ENCODE measurements at places on chromosomes 4 and X. TPM values are rescaled to one million over a fixed set of nuclear protein-coding genes. Genes with fewer than 3 reads are reported as not detected.
A peak's percentile ranks its signal among the peaks of the same experiment; 100 is the strongest.

The OFD1 gene
- 42.8 TPM for polyA plus RNA-seq

GRCh38 chr4:79311279-79311678 is 14.6 kb downstream of the NAA11 start:
- DNase-seq: no peak
- no peaks in the 10 kb centered on the region for H3K4me1 ChIP-seq
- no peaks in the 10 kb centered on the region for H3K27me3 ChIP-seq
- no peaks in the 10 kb centered on the region for H3K36me3 ChIP-seq
- no peak overlapping the region for H3K27ac ChIP-seq
- no peak overlapping the region for H3K4me3 ChIP-seq

The PAGE1 gene
- not detected for polyA plus RNA-seq

The ARSD gene
- polyA plus RNA-seq: 34.1 TPM

The ALAS2 gene
- 15.6 TPM for polyA plus RNA-seq

DNA sequence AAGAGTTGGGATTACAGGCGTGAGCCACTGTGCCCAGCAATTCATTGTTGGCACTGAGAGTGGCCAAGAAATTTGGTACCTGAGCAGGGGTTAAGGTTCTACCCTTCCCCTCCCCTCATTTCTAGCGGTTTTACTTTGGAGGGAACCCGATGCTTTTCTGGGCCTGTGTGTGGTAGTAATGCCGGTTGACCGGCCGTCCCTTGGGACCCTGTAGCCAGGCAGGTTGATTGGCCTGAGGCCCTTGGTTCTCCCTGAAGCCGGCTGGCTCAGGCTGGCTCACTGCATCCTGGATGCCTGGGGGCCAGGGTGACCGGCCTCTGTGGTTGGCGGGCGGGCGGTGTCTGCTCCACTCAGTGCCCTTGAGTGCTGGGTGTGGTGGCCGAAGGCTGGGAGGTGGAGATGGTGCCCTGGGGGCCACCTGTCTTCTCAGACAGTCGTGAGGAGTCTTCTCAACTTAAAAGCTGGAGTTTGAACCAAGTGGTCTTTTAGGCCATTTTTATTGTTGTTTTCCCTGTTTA is 45.6 kb downstream of the RGS12 start:
- no peaks in the 10 kb centered on the region for H3K4me1 ChIP-seq
- peaks cover 1% of the 10 kb centered on the region for H3K36me3 ChIP-seq
- H3K27ac ChIP-seq: no peak overlapping the region
- no peak for DNase-seq
- no peak overlapping the region for H3K4me3 ChIP-seq

GRCh38 chr4:188879598-188879997 is 740.4 kb downstream of the TRIML1 start:
- DNase-seq: no peak
- no peaks in the 10 kb centered on the region for H3K36me3 ChIP-seq
- H3K4me1 ChIP-seq: no peaks in the 10 kb centered on the region

The FRYL gene
- 45.7 TPM for polyA plus RNA-seq

The LAS1L gene
- 27.7 TPM for polyA plus RNA-seq

The NCAPG gene
- polyA plus RNA-seq: 11.3 TPM

The UGT2B7 gene
- 34.4 TPM for polyA plus RNA-seq

- DNase-seq: no peak
- H3K4me1 ChIP-seq: no peaks in the 10 kb centered on the region
- H3K4me3 ChIP-seq: no peak overlapping the region
- no peaks in the 10 kb centered on the region for H3K36me3 ChIP-seq
- H3K27ac ChIP-seq: no peak overlapping the region
- no peaks in the 10 kb centered on the region for H3K27me3 ChIP-seq
Measured at GRCh38 chrX:114842181-114842580, 175.2 kb downstream of the IL13RA2 start.

DNA sequence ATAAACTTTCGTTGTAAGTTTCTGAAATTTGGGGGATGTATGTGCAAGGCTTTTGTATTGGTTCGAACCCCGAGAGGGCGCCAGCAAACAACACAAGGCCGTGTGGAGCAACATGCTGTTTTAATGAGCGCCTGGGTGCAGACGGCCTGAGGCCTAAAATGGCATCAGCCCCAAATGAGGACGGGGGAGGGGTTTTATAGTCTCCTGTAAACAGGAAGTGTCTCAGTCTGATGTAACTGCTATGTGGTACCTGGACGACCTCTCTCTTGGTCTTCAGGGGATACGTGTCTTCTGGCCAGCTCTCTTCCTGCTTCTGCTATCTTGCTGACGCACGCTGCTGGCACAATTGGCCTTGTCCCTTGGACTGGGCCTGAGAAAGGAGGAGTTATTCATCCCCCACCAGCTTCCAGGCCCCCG is 1348.0 kb downstream of the ADGRL3 start:
- H3K4me1 ChIP-seq: peaks cover 9% of the 10 kb centered on the region
- H3K4me3 ChIP-seq: no peak overlapping the region
- H3K27ac ChIP-seq: no peak overlapping the region

The CHST7 gene
- 1.1 TPM for polyA plus RNA-seq

- no peaks in the 10 kb centered on the region for H3K27me3 ChIP-seq
- no peak for DNase-seq
- H3K4me1 ChIP-seq: no peaks in the 10 kb centered on the region
- H3K36me3 ChIP-seq: no peaks in the 10 kb centered on the region
- H3K27ac ChIP-seq: no peak overlapping the region
Measured at GRCh38 chrX:102995316-102995715, 58.2 kb downstream of the RAB40AL start.

DNA sequence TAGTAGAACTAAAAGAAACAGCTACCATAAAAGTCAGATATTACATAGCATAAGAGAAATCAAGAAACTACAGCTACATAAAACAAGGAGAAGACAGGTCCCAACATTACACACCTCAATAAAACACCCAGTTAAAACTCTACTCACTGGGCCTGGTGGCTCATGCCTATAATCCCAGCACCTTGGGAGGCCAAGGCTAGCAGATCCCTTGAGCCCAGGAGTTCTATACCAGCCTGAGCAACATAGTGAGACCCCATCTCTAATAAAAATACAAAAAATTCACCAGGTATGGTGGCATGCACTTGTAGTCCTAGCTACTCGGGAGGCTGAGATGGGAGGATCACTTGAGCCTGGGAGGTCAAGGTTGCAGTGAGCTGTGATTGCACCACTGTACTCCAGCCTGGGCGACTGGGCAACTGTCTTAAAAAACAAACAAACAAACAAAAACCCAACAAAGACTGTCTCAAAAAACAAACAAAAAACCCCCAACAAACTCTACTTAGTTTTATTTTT is 15.2 kb upstream of the TXLNG start:
- H3K27me3 ChIP-seq: no peaks in the 10 kb centered on the region
- H3K4me3 ChIP-seq: no peak overlapping the region
- peaks cover 2% of the 10 kb centered on the region for H3K4me1 ChIP-seq
- peak overlapping the region; percentile 90 for H3K27ac ChIP-seq

Measured in large intestine (tissue), 12 donors.